Retina (tissue), 1 donor: ENCODE measurements at places on chromosomes 13 and 19.
A peak's percentile ranks its signal among the peaks of the same experiment; 100 is the strongest.

- no peak for DNase-seq
Measured at GRCh38 chr19:45774765-45775164, 5.7 kb upstream of the SIX5 start.

- no peak for DNase-seq
Measured at GRCh38 chr19:15112385-15112784, 5.2 kb downstream of the SYDE1 start.

DNA sequence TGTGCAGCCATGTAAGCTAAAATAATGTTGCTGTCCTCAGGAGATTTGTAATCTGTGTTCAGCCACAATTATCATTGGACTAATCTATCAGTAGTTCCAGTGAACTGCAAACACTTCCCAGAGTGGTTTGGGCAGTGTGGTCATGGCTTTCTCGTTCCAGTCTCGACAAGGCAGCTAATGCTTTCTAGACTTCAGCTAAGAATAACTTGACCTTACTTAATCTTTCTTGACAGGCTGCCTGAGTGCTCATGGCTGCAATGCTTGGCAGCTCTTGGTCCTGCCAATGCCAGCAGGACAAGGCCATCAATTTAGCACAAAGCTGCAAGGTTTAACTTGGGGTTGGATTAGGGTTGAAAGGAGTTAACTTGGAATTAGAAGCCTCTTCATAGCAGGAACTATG lies 32.8 kb downstream of the ATP12A start:
- peak; percentile 71 for DNase-seq

GRCh38 chr13:73428137-73428536 lies 369.3 kb downstream of the KLF5 start:
- DNase-seq = no peak

GRCh38 chr13:62908321-62908720 lies 1492.7 kb upstream of the PCDH20 start:
- no peak for DNase-seq

DNA sequence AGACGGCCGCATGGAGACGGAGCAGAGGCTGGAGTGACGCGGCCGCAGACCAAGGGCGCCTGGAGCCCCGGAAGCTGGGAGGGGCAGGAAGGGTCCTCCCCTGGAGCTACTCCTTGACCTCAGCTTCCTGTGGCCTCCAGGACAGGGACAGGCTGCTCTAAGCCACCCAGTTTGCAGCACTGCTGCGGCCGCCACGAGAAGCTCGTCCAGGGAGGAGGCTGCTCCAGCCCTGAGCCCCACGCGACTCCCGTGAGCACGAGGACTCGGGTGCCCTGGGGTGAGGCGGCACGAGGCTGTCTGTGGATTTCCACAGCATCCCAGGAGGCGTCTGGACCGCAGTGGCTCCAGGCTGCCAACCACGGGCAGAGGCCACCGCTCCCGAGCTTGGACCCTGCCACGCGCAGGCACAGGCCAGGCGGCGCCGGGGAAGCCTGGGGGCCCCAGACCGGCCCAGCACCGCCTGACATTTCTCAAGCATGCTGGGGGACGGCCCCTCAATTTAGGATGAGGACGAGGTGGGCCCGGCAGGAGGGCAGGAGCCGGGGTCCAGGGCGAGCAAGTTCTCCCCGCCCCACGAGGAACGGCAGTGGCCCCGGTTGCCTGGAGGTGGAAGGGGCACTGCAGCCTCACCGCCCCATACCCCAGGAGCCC lies 10.7 kb downstream of the SBNO2 start:
- DNase-seq = no peak

DNA sequence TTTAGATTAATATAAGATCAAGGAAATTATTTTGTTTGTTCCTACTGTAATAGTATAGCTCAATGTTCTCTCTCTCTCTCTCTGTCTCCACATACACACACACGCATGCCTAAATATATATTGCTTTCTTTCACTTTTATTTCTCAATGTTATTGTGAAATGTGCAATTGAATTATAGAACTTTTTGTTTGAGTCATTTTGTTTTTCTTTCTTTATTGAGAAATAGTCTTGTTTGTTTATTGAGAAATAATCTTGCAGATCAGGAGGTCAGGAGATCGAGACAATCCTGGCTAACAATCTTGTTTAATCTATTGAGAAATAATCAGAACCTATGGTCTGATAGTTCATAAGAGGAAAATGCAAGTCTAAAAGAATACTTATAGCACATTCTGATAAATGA lies 1581.3 kb downstream of the EFNB2 start:
- DNase-seq = no peak

- no peak for DNase-seq
Measured at GRCh38 chr13:105007166-105007808, 1528.2 kb downstream of the EFNB2 start.
